ENCODE measurements at places on chromosomes 16 and 17. TPM values are rescaled to one million over a fixed set of nuclear protein-coding genes. Genes with fewer than 3 reads are reported as not detected.

GRCh38 chr16:50263060-50263909, 3.1 kb upstream of the ADCY7 start:
- DNase-seq, result no peak

GRCh38 chr16:85123891-85124635, 11.8 kb upstream of the CIBAR2 start:
- no peak for DNase-seq

BICDL2 gene
- 40.5 TPM for total RNA-seq

DNA sequence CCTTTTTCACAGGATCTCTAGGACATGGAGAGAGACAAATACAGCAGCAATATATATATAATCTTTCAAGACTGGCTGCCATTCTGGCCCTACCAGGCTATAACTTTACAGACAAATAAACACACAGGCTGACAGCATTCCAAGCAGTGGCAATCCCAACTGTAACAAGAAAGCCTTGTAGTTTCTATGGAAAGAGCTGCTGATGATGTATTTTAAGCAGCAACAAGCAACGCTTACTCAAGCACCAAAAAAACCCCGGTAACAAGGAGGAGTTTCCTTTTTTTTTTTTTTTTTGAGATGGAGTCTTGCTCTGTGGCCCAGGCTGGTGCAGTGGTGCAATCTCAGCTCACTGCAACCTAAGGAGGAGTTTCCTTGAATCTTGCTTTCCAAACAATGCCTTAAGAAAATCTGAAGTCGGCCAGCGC, 23.2 kb downstream of the LSM12 start:
- no peak for DNase-seq

DNA sequence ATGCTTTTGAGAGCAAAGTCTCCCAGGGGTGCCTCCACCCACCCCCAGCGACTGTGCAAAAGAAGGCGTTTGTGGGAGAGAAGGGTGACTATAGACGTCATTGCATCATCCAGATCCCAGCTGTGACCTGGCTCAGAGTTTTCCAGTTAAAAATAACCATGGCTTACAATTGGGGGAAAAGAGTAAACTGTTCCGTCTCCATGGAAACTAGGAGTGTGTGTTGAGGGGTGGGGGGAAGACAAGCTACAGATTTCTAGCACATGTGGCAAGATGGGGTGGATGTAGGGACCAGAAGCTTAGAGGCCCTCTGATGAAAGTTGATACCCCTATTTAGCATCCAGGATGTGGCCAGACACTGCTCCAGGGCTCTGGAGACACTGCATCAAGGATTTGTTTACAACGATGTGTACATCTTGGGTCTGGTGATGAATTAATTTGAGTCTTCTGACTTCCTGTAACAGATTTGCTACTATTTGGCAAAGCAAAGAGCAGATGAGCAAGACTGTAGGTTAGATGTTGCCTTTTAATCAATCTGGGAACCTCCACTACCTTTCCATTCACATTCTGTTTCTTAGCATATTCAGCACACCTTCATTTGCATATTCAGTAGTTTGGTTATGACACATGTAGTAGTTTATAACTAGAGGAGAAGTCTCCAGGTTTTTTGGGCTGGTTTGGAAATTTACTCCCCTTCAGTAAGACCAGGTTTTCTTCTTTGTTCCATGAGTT, 6.2 kb upstream of the DUSP14 start:
- DNase-seq, result no peak

DNA sequence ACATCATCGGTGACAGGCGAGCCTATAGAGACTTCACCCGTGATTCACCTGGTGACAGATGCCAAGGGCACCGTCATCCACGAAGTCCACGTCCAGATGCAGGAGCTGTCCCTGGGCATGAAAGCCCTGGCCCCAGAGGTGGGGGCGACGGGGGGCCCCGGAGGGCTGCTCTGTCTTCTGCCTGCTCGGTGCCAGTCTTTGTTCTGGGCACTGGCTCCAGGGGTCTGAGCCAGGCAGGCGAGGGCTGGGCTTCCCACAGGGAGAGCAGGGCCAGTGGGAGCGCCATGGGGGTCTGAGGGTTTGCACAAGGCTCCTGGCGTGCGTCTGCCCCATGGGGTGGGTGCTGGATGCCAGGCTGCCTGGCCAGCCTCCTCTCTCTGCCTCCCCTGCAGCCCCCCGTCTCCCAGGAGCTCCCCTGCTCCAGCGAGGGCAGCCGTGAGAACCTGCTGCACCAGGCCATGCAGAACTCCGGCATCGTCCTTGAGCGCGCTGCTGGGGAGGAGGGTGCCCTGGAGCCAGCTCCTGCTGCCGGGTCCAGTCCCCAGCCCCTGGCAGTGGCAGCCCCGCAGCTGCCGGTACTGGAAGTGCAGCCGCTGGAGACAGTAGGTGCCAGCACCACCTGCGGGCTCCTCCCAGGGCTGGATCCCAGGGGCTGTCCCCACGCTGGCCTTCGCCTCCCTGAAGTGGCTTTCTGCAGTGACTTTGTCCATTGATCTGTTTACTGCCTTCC, 3.0 kb upstream of the DNASE1L2 start:
- DNase-seq, result no peak
